ENCODE measurements at places on chromosomes 4 and X.

GRCh38 chr4:61462451-61463326, 262.6 kb downstream of the ADGRL3 start:
- no peak for DNase-seq

- DNase-seq: no peak
Observed at GRCh38 chr4:38008571-38009021, 48.4 kb downstream of the PTTG2 start.

- DNase-seq: no peak
Observed at GRCh38 chr4:85901500-85901899, 426.6 kb downstream of the ARHGAP24 start.

- no peak for DNase-seq
Observed at GRCh38 chr4:7094916-7095315, 27.1 kb upstream of the GRPEL1 start.

DNA sequence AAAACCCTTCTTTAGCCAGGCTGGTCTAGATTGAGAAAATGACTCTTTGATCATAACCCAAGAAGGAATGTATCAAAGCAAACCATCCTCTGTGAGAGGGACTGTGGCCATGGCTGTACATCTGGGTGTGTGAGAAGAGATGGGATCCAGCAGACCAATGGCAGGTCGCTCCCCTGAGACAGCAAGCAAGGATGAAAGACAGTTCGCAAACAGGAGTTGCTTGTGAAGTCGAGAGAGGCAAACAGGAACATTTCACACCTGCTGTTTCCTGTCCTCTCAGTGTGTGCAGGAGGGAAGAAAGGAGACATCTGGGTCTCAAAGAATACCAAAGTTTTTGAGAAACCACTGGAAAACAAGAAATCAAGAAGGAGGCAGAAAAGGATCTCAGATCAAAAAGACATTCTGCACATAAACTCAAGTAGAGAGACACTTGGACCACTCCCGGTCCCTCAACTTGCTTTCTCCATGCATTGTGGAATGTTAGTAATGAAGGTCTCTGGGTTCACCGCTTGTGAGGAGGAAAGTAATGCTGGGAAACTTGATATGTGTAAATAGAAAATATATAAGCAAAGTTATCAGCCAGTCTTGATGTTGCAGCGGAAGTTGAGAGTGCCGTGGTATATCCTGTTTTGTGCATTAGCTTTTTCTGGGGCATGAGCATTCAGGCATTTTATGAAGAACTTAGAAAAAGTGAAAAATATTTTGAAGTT, 327.5 kb downstream of the BMPR1B start:
- no peak for DNase-seq

DNA sequence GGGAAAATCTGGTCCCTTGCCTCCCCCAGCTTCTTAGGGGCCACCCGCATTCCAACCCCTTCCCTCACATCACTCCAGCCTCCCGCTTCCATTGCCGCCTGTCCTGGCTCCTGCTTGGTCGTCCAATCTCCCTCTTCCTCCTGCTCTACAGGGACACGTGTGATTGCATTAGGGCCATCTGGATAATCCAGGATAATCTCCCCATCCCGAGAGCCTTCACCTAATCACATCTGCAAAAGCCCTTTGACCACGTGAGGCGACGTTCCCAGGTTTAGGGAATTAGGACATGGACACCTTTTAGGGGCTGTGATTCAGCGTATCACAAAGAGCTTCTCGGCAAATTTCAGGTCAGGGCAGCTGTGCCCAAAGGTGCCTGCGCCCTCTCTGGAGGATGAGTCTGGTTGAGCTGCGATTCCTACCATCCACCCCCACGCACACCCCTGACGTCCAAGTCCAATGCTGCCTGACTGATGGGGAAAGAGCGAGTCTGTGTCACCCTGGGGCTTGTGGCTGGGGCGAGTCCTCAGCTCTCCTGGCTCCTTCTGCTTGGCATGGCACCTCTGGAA, 104.6 kb downstream of the PSAPL1 start:
- DNase-seq: no peak

GRCh38 chr4:99165978-99166377, 21.9 kb upstream of the ADH4 start:
- DNase-seq: no peak

DNA sequence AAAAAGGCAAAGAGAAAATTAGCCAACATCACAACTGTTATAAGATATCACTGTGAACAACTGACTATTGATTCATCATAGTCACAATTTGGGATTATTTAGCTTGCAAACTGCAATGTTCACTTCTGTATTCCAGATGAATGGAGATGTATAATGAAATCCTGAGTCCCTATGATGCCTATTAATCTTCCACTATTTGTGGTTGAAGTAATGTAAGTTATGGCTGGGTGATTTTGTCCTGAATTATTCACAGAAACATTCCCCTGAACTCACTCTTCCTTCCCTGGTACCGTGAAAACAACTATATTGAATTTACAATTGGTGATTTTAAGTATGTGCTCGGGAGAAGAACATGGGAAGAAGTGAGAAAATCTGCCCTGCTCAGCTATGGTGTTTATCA, 50.8 kb upstream of the NPFFR2 start:
- no peak for DNase-seq

DNA sequence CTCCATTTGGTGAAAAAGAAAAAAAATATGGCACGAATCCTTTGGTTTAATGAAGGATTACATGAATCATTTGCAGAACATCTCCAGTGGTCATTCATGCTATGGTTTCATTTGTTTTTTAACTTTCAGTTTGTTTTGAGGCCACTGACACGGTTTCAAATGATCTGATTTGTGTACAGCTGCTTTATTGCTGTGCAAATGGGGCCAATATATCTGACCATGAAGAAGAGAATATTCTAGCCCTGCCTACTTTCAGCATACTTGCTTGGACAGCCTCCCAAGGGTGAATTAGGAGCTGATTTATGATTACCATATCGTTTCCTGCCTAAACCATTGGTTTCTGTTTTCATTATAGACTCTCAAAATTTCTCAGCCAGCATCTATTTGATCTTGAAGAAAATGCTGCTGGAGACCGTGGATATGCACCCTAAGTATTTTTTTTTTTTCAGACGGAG, 30.7 kb downstream of the SPARCL1 start:
- no peak for DNase-seq

GRCh38 chr4:169410839-169411770, 140.3 kb upstream of the SH3RF1 start:
- DNase-seq: no peak

DNA sequence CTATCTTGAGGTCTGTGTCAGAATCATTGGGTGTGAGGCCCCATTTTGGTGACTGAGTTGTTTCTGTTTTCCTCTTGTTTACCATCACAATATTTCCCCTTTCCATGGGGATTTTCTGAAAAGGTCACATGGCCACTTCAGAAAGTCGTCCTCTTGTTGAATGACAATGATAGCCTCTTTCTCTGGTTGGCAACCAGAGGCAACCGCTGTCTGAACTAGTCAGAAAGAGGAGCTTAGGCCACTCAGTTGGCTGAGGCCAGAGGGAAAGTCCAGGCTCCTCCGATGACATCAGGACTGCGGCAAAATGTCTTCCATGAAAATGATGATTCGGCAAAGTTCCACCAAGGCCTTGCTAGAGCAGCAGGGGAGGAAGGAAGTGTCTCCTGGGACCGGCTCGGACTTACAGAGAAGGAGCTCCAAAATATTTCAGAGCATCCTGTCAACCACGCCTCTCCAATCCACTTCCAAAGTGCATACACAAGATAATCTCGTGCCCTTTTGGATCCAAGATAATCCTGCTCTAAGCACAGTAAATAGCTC, 19.1 kb upstream of the RBM47 start:
- no peak for DNase-seq

DNA sequence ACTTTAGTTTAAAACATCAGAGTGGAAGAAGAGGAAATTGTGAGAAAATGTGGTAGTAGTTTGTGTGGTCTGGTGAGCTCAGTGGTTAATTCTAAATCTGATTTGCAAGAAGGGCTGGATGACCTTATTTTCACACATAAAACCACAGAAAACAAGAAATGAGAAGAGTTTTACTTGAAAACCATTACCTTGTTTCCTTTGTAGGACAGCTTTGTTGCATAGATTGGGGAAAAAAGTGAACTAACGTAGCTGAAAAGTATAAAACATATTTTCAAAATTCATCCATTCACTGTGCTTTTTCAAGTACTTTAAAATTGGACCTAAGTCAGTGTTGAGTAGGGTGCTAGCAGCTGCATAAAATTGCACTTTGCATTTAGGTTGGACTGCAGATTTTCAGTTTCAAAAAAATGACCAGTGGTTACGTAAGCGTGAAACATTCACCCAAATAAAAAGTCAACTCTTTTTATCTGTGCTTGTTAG, 211.3 kb downstream of the ARHGAP10 start:
- no peak for DNase-seq

GRCh38 chrX:45709381-45709780, 508.7 kb upstream of the DIPK2B start:
- DNase-seq: no peak

DNA sequence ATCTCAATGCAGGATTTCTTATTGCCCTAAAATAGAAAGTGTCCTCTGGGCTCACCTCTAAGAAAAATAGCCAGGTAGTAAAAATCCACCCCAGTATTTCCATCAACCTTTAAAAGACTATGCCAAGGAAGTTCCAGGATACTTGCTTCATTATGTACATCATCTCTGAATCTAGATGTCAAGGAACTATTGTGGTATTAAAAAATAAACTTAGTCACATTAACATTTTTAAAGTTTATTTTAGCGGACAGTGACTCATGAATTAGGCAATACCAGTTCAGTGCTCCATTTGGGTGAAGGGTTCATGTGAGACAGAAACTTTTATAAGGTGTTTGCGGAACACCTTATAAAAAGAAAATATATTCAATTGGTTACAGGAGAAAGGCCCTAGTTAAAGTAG, 209.2 kb downstream of the ADAM29 start:
- no peak for DNase-seq

DNA sequence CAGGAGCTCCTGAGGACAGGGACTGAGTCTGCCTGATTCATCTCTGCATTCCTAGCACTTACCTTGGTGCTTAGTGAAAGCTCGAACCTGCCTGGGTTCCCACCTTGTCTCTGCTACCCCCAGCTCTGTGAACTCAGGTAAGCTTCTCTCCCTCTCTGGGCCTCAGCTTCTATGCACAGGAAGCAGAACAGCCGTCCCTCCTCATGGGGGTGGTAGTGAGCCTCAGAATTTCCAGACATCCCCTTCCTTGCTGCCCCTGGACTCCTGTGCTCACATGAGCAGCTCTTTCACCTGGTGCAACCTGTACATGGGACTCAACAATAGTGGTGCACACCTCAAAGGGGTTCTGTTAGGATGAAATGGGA, 50.8 kb downstream of the HTRA3 start:
- DNase-seq: no peak

DNA sequence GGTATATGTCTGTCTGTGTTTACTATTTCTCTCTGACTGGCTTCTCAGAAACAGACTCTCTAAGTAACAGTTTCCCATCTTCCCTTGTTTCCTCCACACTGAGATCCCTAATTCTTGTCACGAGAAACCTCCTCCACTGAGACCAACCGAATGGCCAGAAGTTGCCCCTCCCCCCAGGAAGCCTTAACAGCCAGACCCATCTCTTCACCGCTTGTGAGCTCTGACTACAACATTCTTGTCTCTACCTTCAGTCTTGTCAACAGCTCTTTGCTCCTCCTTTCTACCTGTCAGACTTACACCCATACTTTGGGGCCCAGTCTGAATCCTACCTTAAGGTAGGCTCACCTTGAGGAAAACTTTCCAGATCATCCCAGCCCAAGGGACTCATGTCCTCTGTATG, 90.8 kb downstream of the NHSL2 start:
- DNase-seq: no peak

DNA sequence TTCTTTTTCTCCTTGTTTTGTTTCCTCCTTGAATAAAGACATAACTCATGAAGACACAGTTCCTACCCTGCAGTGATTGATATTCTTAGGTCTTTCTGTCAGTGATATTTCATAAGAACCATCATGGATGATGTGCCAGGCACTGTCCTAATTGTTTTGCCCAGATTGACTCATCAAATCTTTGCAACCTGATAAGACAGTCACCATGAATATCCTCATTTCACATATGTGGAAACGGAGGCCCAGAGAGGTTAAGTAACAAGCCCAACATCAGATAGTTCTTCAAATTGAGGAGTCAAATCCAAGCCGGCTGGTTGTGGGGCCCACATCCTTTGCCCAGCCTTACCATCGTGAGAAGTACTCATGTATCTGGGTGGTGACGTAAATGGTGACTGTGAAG, 69.9 kb downstream of the SEL1L3 start:
- no peak for DNase-seq

- DNase-seq: no peak
Observed at GRCh38 chr4:79621061-79621460, 213.0 kb upstream of the GK2 start.

- no peak for DNase-seq
Observed at GRCh38 chrX:103780336-103781061, 3.9 kb downstream of the PLP1 start.

GRCh38 chrX:136154998-136155397, 7.7 kb downstream of the FHL1 start:
- no peak for DNase-seq

DNA sequence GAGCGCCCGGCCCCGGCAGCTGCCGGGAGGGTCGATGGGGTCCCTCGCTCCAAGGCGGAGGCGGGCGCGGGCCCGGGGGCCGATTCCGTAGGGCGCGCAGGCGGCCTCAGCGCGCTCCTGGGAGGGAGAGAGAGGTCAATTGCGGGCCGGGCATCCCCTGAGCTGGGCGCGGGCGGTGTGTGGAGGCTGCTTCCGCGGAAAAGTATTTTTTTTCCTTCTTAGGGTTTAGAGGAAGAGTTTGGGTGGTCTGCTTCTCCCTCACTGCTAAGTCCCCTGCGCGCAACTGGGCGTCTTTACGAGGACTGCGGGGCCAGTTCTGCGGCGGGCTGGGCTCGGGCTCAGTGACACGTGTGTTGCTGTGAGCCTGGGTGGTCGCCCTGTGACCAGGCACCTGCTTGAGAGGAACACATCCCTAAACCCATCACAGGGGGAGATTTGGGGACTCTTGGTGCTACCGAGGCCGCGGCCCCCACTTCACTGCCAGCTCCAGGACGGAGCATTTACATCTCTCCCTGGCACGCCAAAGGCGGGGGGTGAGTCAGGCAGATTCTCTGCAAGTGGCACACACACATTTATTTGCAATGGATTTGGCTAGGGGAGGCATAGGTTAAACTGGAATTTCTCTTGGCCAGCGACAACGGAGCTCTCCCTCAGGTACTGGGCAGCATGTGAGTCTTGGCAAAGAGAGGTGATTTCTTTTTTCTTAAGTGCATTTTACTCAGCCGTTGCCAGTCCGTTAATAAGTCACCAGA, 151.2 kb upstream of the SLC4A4 start:
- peak; percentile 19 for DNase-seq

GRCh38 chr4:122224348-122224747, 72.2 kb downstream of the BLTP1 start:
- DNase-seq: peak; percentile 76

GRCh38 chrX:102669526-102669925, 18.2 kb downstream of the GPRASP1 start:
- no peak for DNase-seq

Measured in NCI-H146 (cell line).